ENCODE measurements at places on chromosomes 4 and X.

DNA sequence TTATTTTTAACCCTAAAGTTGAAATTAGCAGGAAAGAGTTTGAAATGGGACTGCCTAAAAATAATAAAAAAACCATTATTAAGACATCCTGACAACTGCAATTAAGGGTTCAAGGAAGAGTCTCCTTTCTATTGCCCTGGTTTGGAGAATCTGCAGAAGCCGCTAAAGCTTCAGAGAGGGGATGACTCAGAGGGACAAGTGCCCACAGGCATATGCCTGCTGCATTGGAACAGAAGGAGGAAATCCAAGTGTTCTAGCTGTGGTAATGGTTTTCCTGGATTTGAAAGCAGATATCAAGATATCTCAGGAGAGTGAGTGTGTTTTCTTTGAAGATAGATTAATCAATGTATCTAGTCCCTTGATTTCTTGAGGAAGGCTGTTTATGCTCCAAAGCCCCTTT, 235.1 kb upstream of the TAPT1 start:
- no peaks in the 10 kb centered on the region for H3K27me3 ChIP-seq
- H3K27ac ChIP-seq = no peak overlapping the region
- H3K4me1 ChIP-seq = no peaks in the 10 kb centered on the region
- no peaks in the 10 kb centered on the region for H3K36me3 ChIP-seq
- no peak for DNase-seq
- H3K4me3 ChIP-seq = no peak overlapping the region

- H3K4me3 ChIP-seq = no peak overlapping the region
- H3K36me3 ChIP-seq = no peaks in the 10 kb centered on the region
- H3K4me1 ChIP-seq = no peaks in the 10 kb centered on the region
- H3K27me3 ChIP-seq = peaks cover 8% of the 10 kb centered on the region
These were observed 5.0 kb upstream of the TSPAN5 start for GRCh38 chr4:98663226-98664006.

GRCh38 chr4:52051615-52052474, 741 bp downstream of the SPATA18 start:
- DNase-seq = peak; percentile 76
- H3K4me3 ChIP-seq = peak overlapping the region; percentile 90
- H3K36me3 ChIP-seq = no peaks in the 10 kb centered on the region
- H3K27me3 ChIP-seq = peaks cover 38% of the 10 kb centered on the region

GRCh38 chr4:150828159-150828558, 186.9 kb downstream of the LRBA start:
- no peak for DNase-seq
- H3K4me3 ChIP-seq = no peak overlapping the region
- H3K4me1 ChIP-seq = no peaks in the 10 kb centered on the region
- H3K27me3 ChIP-seq = no peaks in the 10 kb centered on the region
- H3K27ac ChIP-seq = no peak overlapping the region
- H3K36me3 ChIP-seq = peaks cover 13% of the 10 kb centered on the region

- no peaks in the 10 kb centered on the region for H3K4me1 ChIP-seq
- no peak overlapping the region for H3K4me3 ChIP-seq
- DNase-seq = no peak
- H3K27me3 ChIP-seq = no peaks in the 10 kb centered on the region
- no peaks in the 10 kb centered on the region for H3K36me3 ChIP-seq
- H3K27ac ChIP-seq = no peak overlapping the region
These were observed 7.5 kb downstream of the USP26 start for GRCh38 chrX:133089411-133089810.

- H3K4me1 ChIP-seq = no peaks in the 10 kb centered on the region
- H3K36me3 ChIP-seq = no peaks in the 10 kb centered on the region
- no peak for DNase-seq
These were observed 92.7 kb upstream of the MAGEA10 start for GRCh38 chrX:152231106-152231505.

GRCh38 chr4:4575284-4576211, 33.7 kb upstream of the STX18 start:
- DNase-seq = peak; percentile 83
- peak overlapping the region; percentile 36 for H3K4me3 ChIP-seq
- peaks cover 43% of the 10 kb centered on the region for H3K4me1 ChIP-seq
- no peaks in the 10 kb centered on the region for H3K36me3 ChIP-seq
- H3K27ac ChIP-seq = no peak overlapping the region

- H3K27me3 ChIP-seq = no peaks in the 10 kb centered on the region
- H3K36me3 ChIP-seq = no peaks in the 10 kb centered on the region
- H3K27ac ChIP-seq = no peak overlapping the region
- no peaks in the 10 kb centered on the region for H3K4me1 ChIP-seq
- no peak for DNase-seq
These were observed 2.4 kb upstream of the SMR3B start for GRCh38 chr4:70380578-70380977.

DNA sequence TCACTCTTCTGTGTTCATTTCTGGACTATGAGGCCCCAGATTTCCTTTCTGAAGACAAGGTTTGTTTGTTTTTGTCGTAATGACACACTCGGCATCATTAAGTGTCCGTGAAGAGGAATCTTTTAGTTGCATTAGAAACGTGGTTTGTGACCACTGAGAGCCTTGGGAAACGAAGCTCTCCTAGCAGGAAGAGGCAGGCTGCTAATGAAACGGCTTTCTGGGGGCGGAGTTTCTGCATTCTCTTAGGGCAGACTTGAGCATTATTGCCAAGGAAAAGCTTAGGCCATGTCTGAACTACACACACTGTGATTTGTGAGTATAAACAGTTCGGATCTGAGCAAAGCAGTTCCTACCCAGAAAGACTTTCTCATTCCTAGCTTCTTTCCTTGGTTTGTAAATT, 64.0 kb downstream of the SOX3 start:
- H3K27me3 ChIP-seq = no peaks in the 10 kb centered on the region
- H3K4me3 ChIP-seq = no peak overlapping the region
- no peaks in the 10 kb centered on the region for H3K36me3 ChIP-seq
- H3K4me1 ChIP-seq = peaks cover 4% of the 10 kb centered on the region
